Hematopoietic multipotent progenitor cell (in vitro differentiated cells): ENCODE measurements at places on chromosomes 7 and 10. TPM values are rescaled to one million over a fixed set of nuclear protein-coding genes. Genes with fewer than 3 reads are reported as not detected.

DNA sequence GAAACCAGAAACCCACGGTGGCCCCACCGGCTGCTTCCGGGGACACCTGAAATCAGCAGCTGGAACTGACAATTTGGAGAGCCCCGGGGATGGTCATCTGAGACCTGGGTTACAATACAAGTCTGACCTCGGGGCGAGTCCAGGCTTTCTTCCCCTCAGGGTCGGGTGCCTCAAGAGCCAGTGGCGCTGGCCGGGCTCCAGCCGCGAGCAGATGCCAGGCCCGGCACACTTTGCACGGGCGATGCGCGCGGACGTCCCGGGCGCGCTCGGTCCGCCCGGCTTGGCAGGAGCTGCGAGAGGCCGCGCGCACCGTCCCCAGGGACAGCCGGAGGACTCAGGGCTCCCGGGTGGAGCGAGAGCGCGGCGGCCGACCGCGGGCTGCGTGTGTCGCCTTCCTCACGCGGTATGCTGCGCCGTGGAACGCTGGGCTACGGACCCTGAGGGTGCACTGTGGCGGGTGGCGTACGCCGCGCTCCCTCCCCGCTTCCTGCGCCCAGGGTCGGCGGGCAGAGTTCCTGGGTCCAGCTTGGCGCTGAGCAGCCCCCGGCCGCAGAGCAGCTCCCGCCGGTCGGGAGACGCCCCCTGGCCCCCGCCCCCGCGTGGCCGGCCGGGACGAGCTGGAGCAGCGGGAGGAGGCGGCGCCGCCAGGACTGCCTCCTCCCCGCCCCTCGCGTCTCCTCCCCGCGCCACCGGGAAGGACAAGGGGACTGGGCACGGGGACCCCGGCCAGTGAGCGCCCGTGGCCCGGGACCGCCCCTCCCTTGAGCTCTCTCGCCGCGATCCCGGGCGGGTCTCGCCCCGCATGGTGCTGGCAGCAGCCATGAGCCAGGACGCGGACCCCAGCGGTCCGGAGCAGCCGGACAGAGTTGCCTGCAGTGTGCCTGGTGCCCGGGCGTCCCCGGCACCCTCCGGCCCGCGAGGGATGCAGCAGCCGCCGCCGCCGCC is at the start of gene RBM20:
TSS of gene RBM20 (plus strand) at position 684 of the 945 bp plus-strand sequence. CDS start at position 803, 119 bp downstream.
- peak; percentile 19 for DNase-seq

- DNase-seq: no peak
Measured at GRCh38 chr7:99808766-99809165, 19.0 kb upstream of the CYP3A43 start.

- no peak for DNase-seq
Measured at GRCh38 chr7:83882551-83882950, 233.6 kb upstream of the SEMA3E start.

Gene TAC1
- total RNA-seq: not detected

DNA sequence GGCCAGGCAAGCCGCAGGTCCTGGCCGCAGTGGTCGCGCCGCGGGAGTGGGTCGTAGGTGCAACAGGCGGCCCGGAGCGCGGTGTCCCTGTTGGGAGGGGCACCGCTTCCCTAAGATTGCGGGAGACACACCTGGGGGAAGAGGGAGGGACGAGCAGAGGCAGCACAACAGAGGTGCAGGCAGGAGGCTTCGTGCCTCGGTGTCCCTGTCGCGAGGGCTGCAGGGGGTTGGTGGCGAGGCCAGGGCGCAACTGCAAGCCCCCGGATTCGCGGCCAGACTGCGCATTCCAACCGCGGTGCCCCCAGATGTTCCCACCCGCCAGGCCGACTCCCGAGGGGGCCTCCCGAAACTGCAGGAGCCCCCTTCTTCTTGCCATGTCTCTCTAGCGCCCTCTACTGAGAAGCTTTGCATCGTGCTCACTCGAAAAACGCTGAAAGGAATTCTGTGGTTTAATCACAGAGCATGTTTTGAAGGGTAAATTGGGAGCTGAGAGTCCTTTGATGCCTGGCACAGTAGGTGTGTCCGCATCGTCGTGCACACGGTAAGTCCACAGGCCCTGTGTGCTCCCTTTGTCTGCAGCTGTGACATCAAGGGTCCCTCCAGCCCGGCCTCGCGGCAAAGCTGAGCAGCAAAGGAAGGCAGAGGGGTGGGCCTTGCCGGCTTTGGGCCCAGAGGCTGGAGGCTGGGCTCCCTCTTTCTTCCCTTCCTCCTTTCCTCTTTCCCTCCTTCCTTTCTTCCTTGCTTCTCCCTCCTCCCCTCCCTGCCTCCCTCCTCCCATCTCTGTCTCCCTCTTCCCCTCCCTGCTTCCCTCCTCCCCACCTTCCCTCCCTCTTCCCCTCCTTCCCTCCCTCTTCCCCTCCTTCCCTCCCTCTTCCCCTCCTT is 6.2 kb upstream of the MBL2 start:
- no peak for DNase-seq

Gene HOXA5
- 30.4 TPM for total RNA-seq

DNA sequence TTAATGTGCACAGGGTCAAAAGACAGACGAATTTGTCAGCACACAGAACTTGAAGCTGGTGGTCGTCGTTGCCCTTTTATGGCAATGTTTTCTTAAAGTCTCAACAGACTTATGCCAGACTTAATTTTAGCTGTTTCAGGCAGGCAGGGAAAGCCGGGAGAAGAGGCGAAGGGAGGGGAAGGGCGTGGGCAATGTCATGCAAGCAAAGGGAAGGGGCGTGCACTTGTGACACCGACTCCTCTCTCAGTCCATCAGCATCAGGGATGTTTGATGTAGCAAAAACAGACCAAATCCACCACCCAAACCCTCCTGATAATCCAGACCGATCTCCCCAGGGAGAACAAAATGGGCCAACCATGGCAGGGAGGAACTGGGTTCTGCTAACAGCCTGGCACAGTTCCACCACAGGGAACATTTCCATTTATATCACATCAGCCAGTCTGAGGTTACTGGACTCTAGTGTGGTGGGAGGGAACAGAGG is 118.1 kb upstream of the RHEB start:
- DNase-seq: no peak

GRCh38 chr7:44390701-44391100 is 65.3 kb upstream of the CAMK2B start:
- no peak for DNase-seq

Gene TLX1
- not detected for total RNA-seq

DNA sequence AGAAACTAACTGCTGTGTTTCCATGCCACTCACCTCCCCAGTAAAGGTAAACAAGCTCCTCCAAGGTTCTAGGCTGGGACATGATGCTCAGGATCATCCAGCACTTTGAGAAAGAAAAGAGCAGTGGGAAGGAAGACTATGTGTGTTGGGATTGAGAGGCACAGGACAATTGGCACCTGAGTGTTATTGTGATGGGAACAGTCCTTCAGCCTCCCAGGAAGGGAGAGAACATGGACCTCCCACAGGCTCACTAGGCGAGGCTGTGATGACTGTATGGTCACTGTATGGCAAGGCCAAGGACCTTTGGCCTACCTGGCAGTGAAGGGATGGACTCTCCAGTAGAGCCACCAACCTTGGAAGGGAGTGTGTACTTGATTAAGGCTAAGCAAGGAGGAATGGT is 123.2 kb upstream of the UNC5B start:
- no peak for DNase-seq

- no peak for DNase-seq
Measured at GRCh38 chr10:86727470-86727869, 28.9 kb upstream of the BMPR1A start.

Gene SFTPA1
- total RNA-seq: not detected

DNA sequence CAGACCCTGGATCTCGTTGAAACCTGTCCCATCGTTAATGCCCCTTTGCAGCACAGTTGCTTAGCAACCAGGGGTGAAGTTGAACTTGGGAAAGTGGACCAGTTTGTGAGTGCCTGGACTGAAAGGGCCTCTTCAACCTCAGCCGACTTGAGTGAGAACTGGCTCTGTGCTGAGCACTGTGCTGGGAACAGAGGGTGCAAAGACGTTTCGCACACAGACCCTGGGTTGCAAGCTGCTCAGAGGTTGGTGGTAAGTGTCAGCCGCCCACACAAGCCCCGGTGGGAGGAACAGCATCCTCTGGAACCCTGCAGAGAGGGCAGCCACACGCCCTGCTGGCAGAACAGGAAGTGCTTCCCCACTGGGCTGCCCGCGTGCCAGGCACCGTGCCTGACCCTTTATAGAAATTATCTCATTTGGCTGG is 89.2 kb downstream of the CARD11 start:
- DNase-seq: no peak

GRCh38 chr7:86953653-86954336 is 105.7 kb downstream of the ELAPOR2 start:
- no peak for DNase-seq

DNA sequence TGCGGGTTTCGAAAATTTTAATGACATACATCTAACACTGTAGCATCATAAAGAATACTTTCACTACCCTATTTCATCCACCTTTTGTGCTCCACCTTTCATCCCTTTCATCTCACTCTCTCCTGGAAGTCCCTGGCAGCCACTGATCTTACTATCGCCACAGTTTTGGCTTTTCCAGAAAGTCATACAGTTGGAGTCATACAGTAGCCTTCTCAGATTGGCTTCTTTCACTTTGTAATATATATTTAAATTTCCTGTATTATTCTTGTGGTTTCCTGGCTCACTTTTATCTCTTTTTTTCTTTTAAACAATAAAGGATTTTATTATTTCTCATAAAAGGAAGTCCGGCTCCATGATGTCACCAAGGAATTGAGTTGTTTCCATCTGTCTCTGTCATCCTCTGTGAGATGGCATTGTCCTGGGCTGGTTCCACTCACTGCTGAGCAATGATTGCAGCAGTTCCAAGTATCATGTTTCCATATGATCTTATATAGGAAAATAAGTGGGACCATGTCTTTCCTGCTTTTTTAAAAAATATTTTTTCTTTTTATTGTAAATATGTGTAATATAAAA is 626.3 kb downstream of the POM121L12 start:
- DNase-seq: no peak

Gene CRTAC1
- not detected for total RNA-seq

DNA sequence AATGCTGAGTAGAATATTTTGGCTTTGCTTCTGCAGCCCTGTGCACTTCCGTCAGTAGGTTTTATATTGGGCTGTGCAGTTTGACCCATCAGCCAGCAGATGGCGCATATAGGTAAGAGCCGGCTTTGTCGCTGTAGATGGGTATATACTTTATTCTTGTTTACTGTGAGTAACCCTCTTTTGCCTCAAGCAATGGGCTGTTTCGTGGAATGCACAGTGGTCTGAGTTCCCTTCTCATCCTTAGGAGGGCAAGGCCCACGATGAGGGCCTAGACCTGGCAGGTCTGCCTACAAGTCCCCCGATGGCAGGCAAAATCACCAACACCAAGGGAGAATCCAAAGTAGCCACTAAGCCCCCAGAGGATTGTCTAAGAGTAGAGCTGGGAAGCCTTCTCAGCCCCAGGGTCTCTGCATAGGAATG is 1002.9 kb upstream of the KCND2 start:
- DNase-seq: no peak
